ENCODE measurements at places on chromosomes 7 and 10. TPM values are rescaled to one million over a fixed set of nuclear protein-coding genes. Genes with fewer than 3 reads are reported as not detected.

DNA sequence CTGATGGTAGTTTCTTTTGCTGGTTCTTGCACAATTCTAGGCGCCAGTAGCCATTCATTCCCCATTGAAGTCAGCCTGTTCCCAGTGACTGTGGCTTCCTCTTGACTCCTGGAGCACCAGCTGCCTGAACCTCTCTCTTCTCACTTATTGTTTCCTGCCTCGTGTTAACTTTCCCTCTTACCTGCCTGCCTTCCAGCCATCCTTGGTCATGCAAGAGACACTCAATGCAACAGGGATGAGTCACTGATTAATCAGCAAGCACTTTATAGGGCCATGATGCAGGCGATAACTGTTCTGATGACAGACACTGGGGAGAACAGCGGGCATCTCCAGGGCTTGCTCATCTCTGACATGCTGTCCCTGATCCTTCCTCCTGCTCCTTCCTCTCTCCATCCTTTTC lies 122.0 kb downstream of the PLCE1 start:
- DNase-seq: no peak

- DNase-seq: peak; percentile 54
Measured at GRCh38 chr7:116616555-116617059, 55.4 kb upstream of the MET start.

DNA sequence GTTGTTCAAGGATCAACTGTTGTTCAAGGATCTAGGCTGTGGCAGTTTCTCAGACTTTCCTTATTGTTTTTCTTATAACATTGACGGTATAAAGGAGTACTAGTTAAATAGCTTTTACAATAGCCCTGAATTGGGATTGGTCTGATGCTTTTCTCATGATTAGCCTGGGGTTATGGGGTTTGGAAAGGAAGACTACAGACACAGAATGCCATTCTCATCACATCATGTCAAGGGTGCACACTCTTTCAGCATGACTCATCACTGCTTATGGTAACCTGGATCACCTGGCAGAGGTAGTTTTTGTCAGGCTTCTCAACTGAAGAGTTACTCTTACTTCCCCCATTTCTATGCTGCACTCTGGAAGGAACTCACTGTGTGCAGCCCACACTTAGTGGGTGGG lies 194.2 kb upstream of the NPSR1 start:
- DNase-seq: peak; percentile 76

- no peak for DNase-seq
Measured at GRCh38 chr10:132011445-132011844, 29.7 kb upstream of the BNIP3 start.

The RAB11FIP2 gene
- total RNA-seq: 6.7 TPM

The WBP1L gene
- total RNA-seq: 16.8 TPM
